Liver (tissue), 10 donors: ENCODE measurements at places on chromosomes 1 and 21.

- no peak for DNase-seq
These were observed 57.2 kb downstream of the CACHD1 start for GRCh38 chr1:64527165-64527564.

DNA sequence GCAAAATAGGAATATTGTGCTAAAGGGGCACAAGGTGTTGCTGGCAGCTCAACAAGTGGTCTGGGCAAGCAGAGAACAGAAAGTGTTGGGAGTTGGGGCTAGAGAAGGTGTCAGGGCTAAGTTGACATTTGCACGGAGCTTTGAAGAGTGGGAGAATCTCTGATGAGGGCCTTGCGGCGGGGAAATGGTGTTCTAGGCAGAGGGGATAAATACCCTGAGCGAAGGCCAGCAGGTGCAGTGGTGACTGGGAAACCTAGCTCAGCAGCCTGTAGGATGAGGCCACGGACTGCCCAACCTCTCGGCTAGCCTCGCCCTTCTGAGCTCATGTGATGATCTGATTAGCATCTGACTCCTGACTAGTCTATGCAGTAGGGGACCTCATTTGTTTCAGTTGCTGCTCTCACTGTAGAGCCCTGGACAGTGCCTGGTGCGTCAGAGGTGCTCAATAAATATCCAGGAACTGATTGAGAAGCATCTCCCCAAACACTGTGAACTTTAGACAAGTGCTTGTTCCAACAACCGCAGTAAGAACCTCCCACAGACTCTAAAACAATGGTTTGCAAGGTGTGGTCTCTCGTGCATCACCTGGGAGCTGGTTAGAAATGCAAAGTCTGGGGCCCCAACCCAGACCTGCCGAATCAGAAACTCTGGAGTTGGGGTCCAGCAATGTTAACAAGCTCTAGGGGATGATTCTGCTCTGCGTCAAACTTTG lies 1.0 kb upstream of the FOXO6 start:
- no peak for DNase-seq

DNA sequence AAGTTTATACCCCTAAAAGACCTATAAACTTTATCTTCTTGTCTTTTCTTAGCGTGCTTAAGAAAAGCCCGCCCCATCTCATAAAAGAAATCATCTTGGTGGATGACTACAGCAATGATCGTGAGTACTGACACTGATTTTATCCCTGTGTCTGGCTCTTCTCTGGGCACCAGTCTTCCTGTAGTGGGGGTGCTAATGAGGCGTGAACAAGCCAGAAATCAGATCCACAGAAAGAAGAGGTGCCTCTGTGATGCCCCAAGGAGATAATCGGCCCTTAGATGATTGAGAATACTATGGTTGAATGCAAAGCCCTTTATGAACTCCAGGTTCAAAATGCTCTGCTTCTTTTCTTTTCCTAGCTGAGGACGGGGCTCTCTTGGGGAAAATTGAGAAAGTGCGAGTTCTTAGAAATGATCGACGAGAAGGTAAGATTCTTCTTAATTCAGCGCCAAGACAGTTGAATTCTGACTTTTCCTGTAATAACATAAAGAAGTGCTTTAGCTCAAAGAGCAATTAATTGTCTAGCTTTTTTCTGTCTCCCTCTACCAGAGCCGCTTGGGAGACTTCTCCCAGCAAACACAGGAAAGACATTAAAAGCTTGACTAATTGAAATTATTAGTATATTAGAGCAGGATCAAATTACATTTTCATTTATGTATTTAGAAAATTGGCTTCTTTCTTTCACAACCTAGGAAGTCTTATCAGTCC lies 169.4 kb downstream of the GALNT2 start:
- no peak for DNase-seq

GRCh38 chr1:102234753-102235359 lies 238.1 kb upstream of the OLFM3 start:
- DNase-seq = no peak

DNA sequence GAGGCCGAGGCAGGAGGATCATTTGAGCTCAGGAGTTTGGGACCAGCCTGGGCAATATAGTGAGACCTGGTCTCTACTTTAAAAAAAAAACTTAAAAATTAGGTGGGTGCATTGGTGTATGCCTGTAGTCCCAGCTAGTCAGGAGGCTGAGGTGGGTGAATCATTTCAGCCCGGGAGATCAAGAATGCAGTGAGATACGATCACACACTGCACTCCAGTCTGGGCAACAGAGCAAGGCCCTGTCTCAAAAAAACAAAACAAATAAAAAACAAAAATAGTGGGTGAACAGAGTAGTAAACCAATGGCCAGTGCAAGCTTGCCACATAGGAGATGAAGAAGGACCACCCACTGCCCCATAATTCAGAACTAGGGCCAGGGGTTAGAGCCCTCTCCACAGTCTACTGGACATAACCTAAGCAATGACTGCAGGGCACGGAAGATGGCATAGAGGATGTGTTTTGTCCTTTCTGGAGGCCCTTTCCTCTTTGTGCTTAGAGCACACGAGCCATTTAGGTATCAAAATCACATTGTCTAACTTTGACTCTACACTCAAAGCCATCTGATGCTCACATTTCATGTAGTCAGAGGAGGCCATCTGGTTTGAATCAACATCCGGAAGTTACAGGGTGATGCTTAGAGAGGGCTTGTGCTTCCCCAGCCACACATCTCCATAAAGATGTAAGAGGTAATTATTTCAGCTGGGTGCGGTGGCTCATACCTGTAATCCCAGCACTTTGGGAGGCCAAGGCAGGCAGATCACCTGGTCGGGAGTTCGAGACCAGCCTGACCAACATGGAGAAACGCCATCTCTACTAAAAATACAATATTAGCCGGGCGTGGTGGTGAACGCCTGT lies 12.6 kb downstream of the CD2 start:
- no peak for DNase-seq

GRCh38 chr1:27931759-27932158 lies 3.0 kb upstream of the SMPDL3B start:
- DNase-seq = no peak

DNA sequence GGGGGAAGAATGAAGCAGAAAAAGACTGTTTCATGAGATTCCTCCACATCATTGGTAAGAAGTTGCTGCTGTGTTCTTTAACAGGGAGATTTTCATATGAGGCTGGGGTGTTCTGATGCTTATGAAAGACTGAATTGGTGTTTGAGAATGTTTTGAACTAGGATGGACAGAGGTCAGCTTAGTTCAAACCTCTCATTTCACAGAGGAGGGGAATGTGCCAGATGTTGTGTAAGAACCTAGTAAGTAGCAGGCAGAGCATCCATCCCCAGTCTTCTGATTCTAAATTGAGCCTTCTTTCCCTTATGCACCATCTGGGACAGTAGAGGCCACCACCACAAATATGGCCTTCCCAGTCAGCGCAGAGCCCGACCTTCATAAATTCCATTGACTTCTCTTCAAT lies 43.7 kb downstream of the SAMD13 start:
- no peak for DNase-seq

DNA sequence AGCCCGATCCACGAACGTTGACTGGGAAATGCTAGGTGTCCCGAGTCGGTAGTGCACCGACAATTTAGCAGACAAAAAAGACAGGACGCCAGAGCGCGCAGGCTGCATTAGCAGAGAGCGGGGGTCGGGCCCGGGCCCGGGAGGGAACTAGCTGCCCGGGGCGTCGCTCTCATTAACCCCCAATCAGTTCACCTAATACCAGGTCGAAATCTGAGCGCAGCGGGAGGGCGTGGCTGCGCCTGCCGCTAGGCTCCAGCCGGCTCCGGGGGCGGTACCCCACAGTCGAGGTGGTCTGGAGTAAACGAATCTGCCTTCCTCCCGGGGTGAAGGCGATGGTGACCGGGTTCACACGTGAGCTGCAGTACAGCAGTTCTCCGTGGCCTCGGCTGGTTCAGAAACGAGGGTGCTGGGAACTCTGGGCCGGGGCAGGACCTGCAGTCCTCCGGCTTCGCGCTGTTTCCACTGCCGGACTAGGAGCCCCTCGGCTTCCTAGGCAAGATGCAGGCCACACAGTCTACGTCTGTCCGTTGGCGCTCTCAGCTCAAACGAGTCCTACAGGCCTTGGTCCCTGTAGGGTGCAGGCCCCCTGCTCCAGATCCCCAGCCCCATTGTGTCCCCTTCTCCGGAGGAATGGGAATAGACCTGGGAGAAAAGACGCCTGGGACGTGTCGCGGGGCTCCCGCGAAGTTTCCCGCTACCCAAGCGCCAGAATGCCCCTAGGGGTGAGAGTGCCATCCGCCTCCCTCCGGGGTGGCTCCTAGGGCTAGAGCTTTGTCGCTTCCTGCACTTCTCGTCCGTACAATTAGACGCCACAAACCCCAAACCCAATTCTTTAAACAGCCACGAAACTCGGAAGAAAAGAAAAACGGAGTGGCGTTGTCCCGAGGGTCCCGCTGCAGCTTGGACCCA lies 2.0 kb downstream of the GFI1 start:
- DNase-seq = no peak

DNA sequence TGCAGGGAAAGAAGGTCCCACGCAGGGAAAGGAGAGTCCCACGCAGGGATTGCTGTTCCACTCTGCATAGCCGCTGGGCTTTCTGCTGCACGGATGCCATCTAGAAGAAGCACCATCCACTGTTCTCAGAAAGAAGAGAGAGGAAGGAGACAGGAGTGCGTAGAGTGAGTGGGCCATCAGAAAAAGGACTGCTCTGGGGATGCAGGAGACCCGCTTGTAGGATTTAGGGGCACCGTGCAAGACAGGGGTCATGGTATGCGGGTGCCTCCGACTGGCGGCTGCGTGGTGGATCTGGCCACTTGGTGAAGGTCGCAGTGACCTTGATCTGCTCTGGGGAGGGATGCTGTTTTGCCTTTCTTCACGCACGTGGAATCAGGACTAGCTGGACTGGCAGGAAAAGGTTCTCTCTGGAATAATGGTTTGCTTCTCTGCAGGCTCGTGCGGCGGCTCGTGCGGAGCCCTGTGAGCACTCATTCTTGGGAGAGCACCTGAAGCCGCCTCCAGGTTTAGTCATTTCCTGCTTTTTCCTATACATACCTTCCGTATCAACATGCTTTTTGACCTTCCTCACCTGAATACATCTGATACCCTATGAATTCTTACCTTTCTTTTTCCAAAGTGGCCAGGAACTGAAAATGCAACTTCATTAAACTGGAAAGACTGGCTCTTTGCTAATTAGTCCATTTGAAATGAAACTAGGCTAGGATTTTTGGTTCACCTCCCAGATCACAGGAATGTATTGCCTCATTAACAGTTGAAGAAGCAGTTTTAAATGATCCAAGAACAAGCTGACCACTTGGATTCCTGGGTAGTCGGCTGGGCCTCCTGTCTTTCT lies 181.6 kb downstream of the KIF26B start:
- DNase-seq = no peak

DNA sequence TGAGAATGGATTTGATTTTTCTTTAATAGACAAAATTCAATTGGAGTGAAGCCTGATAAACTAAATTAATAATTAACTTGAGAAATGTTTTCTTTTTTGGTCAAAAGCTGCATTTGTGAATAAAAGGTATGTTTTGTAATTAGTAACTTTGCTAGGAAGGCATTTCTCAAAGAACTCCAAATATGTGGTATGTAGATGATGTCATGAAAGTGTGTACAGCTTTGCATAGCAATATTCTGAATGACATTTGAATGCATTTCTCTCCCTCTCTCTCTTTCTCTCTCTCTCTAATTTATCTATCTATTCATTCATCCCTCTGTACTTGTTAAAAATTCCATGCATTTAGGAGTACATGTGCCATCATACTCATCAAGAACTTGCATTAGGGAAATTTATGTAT lies 109.1 kb upstream of the ADAMTS5 start:
- no peak for DNase-seq

DNA sequence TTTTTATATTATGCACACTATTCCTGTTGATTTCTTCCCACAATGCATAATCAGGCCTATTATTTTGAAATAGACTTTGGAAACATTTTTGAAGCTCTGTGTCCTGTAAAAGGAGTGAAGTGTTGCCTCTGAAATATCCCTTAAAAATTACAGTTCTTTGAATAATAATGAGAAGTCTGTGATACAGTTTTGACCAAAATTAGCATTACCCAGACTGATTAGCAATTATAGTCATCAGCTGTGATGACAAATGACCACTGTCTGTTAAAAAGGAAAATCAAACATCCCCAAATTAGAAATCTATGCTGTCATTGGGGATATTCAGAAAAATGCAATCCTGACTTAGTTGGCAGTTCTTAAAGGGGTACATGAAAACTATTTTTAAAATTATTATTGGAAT lies 63.7 kb downstream of the PTGS2 start:
- no peak for DNase-seq

GRCh38 chr1:186559601-186560116 lies 98.7 kb upstream of the PDC start:
- DNase-seq = no peak

DNA sequence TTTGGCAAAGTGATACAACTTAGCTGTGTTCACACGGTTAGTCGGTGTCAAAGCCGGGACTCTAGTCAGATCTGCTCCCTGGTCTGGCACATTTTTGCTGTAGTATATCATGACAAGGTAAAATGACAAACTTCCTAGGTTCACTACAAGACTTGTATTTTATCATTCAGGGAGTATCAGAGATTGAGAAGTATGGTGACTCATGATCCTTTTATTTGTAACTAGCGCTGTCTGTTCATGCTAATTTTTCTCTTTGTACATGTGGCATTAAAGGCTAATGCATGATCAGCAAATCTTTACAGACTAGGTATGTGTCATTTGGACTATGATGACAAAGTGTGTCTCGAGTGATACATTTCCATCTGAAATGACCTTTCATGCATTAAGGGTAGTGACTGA lies 326.7 kb downstream of the SIPA1L2 start:
- no peak for DNase-seq

- no peak for DNase-seq
These were observed 12.7 kb downstream of the INSL5 start for GRCh38 chr1:66788231-66788939.

- DNase-seq = no peak
These were observed 213.0 kb downstream of the CRB1 start for GRCh38 chr1:197481101-197481500.

GRCh38 chr1:20109223-20109856 lies 10.0 kb downstream of the PLA2G2D start:
- DNase-seq = no peak

DNA sequence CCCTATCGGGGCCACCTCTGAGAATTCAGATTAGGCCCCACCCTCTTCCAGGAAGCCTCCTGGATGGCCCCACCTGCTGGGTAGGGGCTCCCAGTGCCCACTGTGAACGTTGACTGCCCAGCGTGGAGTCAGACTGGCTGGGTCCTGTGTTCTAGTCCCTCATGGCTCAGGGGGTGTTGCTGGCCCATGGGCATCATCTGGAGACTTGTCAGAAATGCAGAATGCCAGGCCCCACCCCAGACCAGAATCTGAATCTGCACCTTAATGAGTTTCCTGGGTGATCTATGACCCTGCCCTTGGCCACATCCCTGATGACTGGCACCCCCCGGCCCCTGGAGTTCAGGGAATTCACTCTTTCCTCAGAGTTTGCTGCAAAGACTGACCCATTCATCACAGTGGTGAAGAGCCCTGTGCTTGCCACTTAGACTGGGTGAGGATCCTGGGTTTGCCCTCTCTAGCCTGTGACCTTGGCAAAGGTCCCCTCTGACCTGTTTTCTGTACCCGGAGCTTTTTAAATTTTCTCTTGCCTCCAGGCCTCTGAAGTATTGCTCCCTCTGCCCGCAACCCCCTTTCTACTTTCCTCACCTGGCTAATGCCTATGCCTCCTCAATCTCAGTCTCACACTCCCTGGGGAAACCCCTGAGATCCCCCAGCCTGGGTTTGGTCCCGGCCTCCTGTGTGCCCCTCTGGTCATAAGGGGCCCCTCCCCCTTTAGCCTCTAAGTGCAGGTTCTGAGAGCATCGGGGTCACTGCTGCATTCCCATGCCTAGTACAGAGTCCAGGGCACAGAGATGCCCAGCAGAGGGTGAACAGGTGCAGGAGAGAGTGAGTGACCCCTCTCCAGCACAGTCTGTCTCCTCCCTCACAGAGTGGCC lies 184.2 kb downstream of the MATN1 start:
- no peak for DNase-seq
